ENCODE measurements at places on chromosomes 7 and 10.

GRCh38 chr10:33434933-33435332 is 100.5 kb upstream of the NRP1 start:
- DNase-seq, result no peak

DNA sequence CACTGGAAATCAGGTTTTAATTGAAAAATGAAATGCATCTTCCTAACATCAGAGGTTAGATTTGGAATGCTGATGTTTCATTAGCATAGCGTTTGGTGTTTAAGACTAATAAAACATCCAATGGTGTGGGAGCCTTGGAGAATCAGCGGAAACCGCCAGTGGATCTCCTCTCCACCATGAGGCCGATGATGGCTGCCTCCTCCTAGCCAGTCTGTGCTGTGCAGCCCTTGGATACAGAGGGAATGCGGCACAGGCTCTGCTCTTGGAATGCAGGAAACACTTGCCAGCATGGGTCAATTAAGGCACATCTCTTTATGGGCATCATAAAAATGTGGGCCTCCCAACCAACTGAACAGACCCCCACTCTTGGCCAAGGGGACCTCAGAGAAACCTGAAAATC is 259.9 kb downstream of the GLRX3 start:
- no peak for DNase-seq

DNA sequence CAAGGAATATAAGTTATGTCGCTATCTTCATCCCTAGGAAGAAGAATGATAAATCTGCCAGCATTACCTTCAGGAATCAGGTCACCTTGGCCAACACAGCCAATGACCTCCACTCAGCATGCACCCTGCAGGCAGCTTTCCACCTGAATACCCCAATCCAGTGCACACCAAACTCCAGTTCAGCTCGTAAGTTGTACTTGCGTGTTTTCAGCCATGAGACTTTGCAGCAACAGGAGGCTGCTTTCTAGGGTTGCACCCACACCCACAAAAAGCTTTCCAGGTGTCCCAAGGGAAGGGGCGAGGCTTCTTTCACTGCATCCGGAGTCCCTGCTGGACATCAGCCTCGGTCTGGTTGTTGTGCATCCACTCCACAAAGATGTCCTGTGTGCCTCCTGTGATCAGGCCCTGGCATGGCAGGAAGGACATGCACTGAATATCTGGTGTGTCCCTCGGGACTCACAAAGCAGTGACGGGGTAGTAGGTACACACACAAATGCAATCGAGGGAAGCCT is 282.9 kb downstream of the GRID1 start:
- no peak for DNase-seq

- no peak for DNase-seq
Observed at GRCh38 chr10:119511828-119512515, 30.5 kb downstream of the RGS10 start.

GRCh38 chr10:72204296-72204695 is 11.5 kb upstream of the ANAPC16 start:
- no peak for DNase-seq

DNA sequence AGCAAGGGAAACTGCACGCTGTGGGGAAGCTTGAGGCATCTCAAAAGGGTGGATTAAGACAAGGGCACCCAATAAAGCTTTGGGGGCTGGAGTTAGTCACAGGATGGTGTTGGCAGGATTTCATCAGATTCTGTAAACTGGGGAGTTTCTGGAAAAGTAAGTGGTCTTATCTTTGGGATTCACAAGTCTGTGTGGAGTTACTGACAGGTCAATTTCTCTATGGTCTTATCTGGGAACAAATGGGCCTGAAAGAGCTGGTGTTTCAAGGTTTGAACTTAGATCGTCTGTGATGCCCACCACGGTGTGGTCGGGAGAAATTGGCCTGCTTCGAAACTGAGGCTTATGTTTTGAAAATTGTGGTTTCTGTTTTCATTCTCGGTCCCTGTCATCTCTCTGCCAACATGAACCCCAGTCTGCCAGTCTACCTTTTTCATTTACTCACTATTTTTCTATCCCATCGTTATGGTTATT is 23.8 kb upstream of the AOAH start:
- DNase-seq, result no peak

Measured in stimulated activated CD4-positive, alpha-beta T cell treated with anti-CD3 and anti-CD28 coated beads, Interleukin-1b, Interleukin-23, amount 100 ng/mL, for 48 hours (primary cell).